Stimulated activated CD8-positive, alpha-beta memory T cell treated with anti-CD3 and anti-CD28 coated beads, Interleukin-15, amount 100 ng/mL, for 1 hour (primary cell): ENCODE measurements at places on chromosomes 2 and 18.

DNA sequence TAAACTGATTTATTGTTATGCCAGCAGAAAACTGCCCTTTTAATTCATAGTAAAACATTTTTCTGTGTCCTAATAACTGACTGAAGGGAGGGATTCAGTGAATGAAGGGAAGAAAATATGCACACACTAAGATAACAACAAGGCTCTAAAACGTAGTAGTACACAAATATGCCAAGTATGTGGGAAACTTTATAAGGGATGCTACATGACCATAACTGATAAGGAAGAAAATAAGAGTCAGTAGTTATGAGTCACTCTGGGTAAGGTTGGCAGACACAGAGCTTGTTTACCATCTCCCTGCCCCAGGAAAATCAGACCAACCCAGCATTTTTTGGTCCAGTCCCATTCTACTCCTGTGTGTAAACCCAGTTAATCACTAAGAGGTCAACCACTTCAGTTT is 124.2 kb downstream of the RPRM start:
- DNase-seq: no peak

DNA sequence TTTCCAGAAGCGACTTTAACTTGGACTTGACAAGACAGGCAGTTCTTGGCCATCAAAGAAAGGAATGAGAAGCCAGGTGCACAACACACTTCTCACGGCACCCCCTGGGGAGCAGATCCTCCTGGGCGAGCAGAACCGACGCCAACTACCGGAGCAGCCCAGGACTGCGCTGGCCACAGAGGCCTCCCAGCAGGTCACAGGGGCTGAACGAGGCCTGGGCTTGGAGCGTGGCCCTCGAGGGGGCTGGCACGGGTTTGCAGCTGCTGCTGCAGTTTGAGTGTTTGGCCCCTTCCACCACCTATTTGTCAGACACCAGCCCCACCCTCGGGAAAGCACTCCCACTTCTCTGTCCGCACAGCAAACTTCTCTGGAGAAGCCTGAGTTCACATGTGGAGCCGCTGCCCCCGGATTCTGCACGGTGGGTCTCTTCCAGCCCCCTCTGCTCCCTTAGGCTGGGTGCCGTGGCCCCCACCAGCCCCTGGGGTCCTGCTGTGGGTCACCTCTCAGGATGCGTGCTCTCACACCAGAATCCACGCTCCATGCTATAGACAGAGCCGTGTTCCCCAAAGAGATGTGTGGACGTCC is 306.7 kb upstream of the SALL3 start:
- DNase-seq: no peak

GRCh38 chr2:19982268-19982667 is 7.6 kb downstream of the WDR35 start:
- DNase-seq: no peak

DNA sequence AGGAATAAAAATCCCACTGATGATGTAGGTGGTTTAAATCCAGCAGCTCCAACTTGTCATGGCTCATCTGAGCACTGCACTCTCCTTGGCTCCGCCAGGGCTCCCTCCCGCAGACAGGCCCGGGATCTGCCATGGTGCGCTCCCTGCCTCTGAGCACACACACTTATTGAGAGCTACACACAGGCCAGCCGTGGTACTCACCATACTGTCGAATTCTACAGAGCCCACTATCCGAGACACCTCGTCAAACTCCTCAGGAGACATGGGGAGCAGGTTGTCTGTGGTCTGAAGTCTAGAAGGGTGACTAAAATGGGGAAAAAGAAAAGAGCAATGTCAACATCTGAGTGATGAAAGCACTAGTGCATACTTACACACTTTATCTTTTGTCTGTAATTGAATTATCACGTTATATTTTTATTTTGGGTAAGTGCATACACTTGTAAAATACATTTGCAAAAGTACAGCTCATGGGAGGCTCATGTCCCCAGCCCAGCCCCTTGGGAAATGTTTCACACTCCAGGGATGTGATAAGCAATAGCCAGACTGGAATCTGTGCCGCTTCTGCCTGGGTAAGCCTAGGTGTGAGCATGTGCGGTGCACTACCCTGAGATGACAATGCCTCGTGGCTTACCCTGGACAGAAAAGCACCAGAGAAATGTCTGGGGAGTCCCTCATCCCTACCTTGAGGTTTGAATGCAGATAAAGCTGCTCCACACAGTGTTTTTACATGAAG is 39.2 kb downstream of the STAT1 start:
- no peak for DNase-seq

- no peak for DNase-seq
Measured at GRCh38 chr18:50038448-50038847, 156.5 kb downstream of the MYO5B start.

DNA sequence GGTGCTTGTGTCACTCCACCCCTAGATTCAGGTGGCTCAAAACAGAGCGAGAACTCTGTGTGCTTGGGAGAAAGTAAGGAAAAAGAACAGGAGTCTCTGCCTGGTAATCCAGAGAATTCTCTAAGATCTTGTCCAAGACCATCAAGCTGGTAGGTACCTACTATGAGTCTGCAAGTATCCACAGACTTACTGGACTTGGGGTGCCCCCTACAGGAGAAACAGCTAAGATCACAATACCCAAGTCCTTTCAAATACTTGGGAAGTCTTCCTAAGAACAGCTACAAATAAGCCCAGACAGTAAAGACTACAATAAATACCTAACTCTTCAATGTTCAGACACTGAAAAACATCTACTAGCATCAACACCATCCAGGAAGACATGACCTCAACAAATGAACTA is 1143.6 kb upstream of the ACVR2A start:
- DNase-seq: no peak

- no peak for DNase-seq
Measured at GRCh38 chr2:48270209-48270608, 259.7 kb upstream of the STON1 start.

DNA sequence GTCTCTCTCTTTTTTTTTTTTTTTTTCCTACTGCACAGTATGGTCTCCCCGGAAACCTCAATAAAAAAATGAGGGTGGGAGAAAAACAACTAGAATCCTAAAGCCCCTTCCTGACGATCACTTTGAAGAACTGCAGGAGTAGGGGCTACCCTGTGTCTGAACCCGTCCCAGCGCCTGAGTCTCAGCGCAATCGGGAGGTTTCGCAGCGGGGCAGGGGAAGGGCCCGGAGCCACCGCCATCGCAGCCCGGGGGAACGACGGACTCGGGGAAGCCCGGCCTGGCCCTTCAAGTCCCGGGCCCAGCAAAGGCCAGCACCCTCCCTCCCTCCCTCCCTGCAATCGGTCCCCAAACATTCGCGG is 411 bp downstream of the NARS1 start:
- no peak for DNase-seq

- no peak for DNase-seq
Measured at GRCh38 chr2:167279810-167280209, 391.5 kb downstream of the XIRP2 start.
